ENCODE measurements at places on chromosomes 11 and 22.

DNA sequence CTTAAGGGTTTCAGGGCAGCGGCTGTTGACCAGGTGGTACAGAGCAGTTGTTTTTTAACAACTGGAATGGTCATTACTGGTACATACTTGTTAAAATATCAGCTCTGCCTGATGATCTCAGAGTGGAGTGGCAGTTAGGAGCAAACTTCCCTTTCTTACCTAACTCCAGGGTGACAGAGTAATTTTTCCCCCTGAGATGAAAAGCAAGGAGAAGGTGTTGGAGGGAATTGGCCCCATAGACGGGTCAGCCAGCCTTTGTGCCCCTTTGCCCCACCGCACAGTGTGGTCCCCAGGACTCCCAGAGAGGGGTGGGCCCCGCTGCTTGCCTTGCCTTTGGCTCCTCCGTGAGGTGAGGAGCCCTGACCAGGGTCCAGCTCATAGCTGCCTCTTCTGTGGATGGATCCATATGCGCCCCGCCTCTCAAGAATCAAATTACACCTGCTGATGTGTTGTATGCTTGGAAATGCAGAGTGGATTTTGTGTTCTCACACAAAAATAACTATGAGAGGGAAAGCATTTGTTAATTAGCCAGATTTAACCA is 27.0 kb upstream of the SORL1-AS1 start:
- no peak for DNase-seq

DNA sequence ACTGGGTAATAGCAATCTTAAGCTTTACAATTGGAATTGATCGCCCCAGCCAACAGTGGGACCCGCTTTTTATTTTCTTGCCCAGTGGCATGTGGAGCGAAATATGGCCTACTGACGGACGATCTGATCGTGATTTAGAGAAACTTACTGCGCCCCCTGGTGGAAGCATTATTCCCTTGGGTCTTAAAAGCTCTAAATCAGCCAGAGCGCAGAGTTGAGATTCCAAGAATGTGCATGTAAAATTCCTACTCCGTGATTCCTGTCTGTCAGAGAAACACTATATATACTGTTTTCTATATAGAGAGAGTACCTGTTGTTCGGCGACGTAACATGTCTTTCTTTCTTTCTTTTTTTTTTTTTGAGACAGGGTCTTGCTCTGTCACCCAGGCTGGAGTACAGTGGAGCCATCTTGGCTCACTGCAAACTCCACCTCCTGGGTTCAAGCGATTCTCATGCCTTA is 3.7 kb upstream of the DPF2 start:
- peak; percentile 88 for DNase-seq

GRCh38 chr11:25943777-25944661 is 387.9 kb upstream of the ANO3 start:
- DNase-seq = no peak

DNA sequence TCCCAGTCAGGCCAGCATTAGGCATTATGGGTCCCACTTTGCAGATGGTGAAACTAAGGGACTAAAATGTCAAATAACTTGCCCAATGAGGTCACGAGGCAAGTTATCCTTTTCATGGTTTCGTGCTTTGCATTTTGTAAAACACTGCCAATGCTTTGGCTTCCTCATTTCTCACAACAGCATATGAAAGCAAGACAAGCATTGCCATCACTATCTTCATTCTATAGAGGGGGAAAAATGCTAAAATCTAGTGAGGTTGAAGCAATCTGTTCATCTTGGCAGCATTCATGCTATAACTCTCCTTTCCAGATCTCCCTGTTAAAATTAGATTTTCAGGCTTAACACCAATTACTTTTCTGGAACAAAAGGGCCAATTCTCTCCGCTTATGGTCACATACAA is 14.8 kb downstream of the FAM181B start:
- DNase-seq = no peak

- DNase-seq = no peak
Measured at GRCh38 chr22:33496112-33496511, 424.2 kb downstream of the LARGE1 start.

- no peak for DNase-seq
Measured at GRCh38 chr11:99368583-99368982, 347.8 kb downstream of the CNTN5 start.

- no peak for DNase-seq
Measured at GRCh38 chr22:46030231-46030880, 53.4 kb upstream of the WNT7B start.

All from putamen (tissue), 1 donor.